ENCODE measurements at places on chromosomes 13 and 19.

GRCh38 chr19:38704488-38705026 lies 39.7 kb downstream of the CAPN12 start:
- DNase-seq: no peak

GRCh38 chr13:113098162-113098732 lies 7.3 kb upstream of the F7 start:
- no peak for DNase-seq

DNA sequence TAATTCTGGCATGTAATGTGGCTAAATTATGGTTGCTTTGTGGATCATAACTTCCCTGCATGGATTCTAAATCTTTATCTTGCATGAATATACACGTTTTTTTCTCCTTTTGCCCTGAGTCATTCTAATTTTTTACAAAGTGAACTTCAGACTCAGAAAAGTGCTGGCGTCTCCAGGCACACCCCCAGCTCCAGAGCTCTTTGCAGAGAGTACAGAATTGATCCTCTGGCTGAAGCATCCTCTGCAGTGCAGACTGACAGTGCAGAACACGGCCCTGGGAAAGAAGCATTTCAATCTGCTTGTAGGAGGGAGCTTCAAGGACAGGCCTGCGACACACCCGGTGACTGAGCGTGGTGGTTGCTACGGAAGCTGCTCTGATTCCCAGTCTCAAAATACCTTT lies 228.1 kb downstream of the FGF9 start:
- no peak for DNase-seq

- peak; percentile 96 for DNase-seq
Measured at GRCh38 chr19:17932485-17933338, at the start of gene CCDC124. TSS of gene CCDC124 (plus strand) at chr19:17933015. CDS start at chr19:17936421, 3,406 bp downstream.

DNA sequence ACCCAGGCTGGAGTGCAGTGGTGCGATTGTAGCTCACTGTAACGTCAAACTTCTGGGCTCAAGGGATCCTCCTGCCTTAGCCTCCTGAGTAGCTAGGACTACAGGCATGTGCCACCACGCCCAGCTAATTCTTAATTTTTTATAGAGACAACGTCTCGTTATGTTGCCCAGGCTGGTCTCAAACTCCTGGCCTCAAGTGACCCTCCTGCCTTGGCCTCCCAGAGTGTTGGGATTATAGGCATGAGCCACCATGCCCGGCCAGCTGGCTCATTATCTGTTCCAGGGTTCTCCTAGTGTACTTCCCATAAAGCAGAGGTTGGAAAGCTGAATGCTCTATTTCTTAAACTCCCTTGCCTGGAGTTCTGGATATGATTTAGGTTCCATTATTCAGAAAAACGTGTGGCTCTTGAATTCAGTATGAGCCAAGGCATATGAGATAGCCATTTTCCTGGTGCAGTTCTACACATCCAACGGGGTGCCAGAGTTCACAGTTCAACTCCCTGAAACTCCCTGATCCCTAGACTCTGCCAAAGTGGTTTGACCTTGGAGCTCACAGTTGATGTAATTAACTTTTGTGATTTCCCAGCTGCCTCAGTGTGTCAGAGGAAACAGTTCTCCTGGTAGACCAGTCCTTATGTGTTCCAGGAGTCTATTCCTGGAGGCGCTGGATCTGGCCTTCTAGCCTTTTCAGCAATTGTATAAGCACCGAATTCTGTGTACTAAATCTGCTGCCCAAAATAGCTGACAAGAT lies 21.6 kb downstream of the GPR183 start:
- no peak for DNase-seq

GRCh38 chr19:3707868-3708206 lies 347 bp upstream of the TJP3 start:
- DNase-seq: no peak

GRCh38 chr19:17824339-17824738 lies 3.0 kb upstream of the INSL3 start:
- no peak for DNase-seq

GRCh38 chr19:45032421-45032820 lies 6.4 kb upstream of the CLASRP start:
- DNase-seq: no peak

Measured in hematopoietic multipotent progenitor cell treated with erythropoietin and hydrocortisone succinate and interleukin-3 and kit ligand, for 6 days (in vitro differentiated cells).